ENCODE measurements at places on chromosomes 2 and 18.

- DNase-seq = no peak
- H3K36me3 ChIP-seq = peaks cover 71% of the 10 kb centered on the region
- H3K27ac ChIP-seq = peak overlapping the region; percentile 97
- peak overlapping the region; percentile 38 for H3K4me3 ChIP-seq
- H3K27me3 ChIP-seq = no peaks in the 10 kb centered on the region
- H3K4me1 ChIP-seq = peaks cover 61% of the 10 kb centered on the region
These were observed 68.4 kb downstream of the POLR1A start for GRCh38 chr2:86037141-86037794.

DNA sequence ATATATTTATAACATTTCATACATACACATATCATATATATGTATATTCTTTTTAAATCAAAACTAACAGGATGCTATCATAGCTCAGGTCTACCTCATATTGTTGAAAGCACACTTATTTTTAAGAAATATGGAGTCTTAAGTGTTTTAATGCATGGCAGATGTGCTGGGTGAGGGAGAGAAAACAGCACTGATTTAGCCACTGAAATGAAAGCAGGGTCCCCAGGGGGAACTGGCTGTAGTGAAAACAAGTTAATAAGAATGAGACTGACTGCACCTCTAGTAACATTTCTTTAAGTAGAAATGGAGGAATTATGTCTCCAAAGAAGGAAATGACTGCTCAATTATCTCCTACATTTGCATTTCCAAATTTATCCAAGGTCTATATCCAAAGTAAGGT lies 857.8 kb downstream of the DCDC2C start:
- no peaks in the 10 kb centered on the region for H3K27me3 ChIP-seq
- no peaks in the 10 kb centered on the region for H3K4me1 ChIP-seq
- H3K36me3 ChIP-seq = no peaks in the 10 kb centered on the region
- no peak for DNase-seq
- no peak overlapping the region for H3K4me3 ChIP-seq
- H3K27ac ChIP-seq = no peak overlapping the region

DNA sequence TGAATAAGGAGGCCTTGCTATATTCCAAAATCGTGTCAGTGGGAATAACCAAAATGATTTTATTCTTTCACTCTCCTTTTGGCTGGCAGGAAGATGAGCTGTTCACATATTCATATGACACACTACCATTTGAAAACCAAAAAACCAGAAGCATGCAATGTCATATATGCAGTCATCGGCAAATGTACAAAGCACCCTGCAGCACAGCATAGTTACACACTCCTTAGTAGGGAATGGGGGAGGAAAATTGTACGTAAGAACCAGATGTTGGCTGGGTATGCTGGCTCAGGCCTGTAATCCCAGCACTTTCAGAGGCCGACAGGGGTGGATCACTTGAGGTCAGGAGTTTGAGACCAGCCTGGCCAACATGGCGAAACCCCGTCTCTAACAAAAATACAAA lies 176.6 kb downstream of the GFPT1 start:
- H3K27ac ChIP-seq = no peak overlapping the region
- no peak for DNase-seq
- no peak overlapping the region for H3K4me3 ChIP-seq
- no peaks in the 10 kb centered on the region for H3K4me1 ChIP-seq
- no peaks in the 10 kb centered on the region for H3K36me3 ChIP-seq

DNA sequence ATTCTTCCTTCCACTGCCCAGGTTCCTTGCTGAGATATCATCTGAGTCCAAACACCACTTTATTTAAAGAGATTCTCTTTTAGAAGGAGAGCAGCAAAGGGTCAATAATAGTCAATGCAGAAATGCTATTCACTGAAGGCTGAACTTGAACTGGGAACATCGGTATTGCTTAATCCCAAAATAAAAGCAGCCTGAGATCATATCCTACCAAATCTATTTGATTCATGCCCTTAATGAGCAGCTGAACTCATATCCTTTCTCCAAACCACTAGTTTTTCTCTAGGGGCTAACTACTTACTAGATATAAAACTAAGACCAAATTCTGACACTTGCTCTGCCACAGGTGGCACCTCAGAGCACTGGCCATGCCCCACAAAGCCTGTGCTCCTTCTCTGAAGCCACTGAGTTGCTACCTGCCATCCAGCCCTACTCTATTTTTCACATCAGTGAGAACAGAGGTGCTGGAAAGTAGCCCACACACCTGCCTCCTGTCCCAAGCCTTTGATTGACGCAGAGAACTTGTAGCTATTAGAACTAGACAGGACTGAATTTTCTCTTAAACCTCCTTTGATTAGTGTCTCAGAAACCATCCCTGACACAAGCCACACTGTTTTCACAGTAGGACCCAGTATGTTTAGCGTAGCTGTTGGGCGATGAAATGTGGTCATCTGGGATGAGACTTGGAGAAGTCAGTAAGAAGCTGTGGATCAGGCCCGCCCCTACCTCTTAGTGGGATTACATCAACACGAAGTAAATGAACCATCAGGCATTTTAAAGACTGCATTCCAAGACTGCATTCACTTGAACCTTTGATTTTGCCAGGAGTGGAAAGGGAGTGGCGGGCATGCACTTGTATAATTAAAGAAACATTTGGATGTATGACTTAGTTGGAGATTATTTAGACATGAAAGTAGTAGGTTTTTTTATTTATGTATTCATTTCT lies 124.3 kb downstream of the RBMS1 start:
- no peak overlapping the region for H3K4me3 ChIP-seq
- peaks cover 22% of the 10 kb centered on the region for H3K36me3 ChIP-seq
- no peak overlapping the region for H3K27ac ChIP-seq
- no peaks in the 10 kb centered on the region for H3K27me3 ChIP-seq
- DNase-seq = no peak

DNA sequence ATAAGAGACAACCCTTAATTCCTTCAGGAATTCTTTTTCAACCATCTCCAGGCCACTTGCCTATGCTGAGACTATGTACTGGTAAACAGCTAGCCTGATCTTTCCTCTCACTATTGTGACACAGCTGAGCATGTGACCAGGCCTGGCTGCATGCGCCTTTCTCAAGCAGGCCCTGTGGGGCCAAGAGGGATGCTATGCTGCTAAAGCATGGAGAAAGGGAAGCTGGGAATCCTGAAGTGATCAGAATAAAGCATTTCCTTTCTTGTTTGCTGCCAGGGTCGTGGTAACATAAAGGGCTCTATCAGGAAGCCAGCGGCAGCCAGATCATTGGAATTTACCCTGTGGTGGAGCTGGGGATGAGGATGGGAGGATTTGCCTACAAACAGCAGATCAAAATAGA lies 29.8 kb upstream of the LCLAT1 start:
- no peak overlapping the region for H3K27ac ChIP-seq
- no peaks in the 10 kb centered on the region for H3K36me3 ChIP-seq
- no peak for DNase-seq
- peaks cover 19% of the 10 kb centered on the region for H3K4me1 ChIP-seq
- H3K4me3 ChIP-seq = no peak overlapping the region

GRCh38 chr2:239576784-239577685 lies 176.2 kb upstream of the HDAC4 start:
- no peaks in the 10 kb centered on the region for H3K4me1 ChIP-seq
- DNase-seq = no peak
- no peak overlapping the region for H3K4me3 ChIP-seq
- no peak overlapping the region for H3K27ac ChIP-seq
- H3K36me3 ChIP-seq = no peaks in the 10 kb centered on the region

DNA sequence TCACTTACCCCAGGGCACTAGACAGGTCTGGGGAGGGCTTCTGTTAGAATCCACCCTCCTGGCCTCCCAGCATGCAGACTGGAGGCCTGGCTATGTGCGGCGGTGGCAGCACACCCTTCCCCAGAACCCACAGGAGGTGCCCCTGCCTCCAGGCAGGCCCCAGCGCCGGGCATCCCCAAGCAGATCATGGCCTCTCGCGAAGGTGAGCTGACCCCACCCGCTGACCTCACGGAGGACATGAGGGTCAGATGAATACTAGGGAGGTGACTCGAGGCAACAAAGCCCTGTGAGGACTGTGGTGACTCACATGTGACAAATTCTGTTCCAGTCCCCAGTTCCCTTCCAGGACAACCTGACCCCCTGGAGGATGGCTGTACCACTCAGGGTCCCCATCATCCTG lies 1.9 kb downstream of the MAB21L4 start:
- H3K4me1 ChIP-seq = no peaks in the 10 kb centered on the region
- no peaks in the 10 kb centered on the region for H3K36me3 ChIP-seq
- no peaks in the 10 kb centered on the region for H3K27me3 ChIP-seq
- no peak for DNase-seq

GRCh38 chr18:34947711-34948125 lies 93.5 kb upstream of the MAPRE2 start:
- no peak for DNase-seq
- peaks cover 10% of the 10 kb centered on the region for H3K27me3 ChIP-seq
- no peaks in the 10 kb centered on the region for H3K4me1 ChIP-seq

DNA sequence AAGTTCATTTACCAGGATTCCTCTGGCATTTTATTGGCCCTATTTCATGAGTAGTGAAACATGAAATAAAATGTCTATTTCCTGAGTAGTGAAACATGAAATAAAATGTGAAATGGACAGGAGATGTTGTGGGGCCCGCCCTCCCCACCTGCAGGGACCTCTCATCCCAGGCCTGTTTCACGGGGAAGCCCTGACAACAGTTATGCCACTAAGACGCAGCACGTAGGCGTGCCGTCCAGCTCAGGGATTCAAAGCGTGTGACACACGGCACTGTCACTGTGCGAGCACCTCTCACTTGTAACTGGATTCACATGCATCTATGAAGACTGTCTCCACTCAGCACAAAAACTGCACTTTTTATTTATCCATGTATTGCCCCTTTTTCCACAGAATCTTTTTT lies 83.4 kb upstream of the SNTG2 start:
- H3K4me3 ChIP-seq = no peak overlapping the region
- H3K4me1 ChIP-seq = no peaks in the 10 kb centered on the region
- no peak overlapping the region for H3K27ac ChIP-seq
- no peak for DNase-seq
- peaks cover 4% of the 10 kb centered on the region for H3K27me3 ChIP-seq

DNA sequence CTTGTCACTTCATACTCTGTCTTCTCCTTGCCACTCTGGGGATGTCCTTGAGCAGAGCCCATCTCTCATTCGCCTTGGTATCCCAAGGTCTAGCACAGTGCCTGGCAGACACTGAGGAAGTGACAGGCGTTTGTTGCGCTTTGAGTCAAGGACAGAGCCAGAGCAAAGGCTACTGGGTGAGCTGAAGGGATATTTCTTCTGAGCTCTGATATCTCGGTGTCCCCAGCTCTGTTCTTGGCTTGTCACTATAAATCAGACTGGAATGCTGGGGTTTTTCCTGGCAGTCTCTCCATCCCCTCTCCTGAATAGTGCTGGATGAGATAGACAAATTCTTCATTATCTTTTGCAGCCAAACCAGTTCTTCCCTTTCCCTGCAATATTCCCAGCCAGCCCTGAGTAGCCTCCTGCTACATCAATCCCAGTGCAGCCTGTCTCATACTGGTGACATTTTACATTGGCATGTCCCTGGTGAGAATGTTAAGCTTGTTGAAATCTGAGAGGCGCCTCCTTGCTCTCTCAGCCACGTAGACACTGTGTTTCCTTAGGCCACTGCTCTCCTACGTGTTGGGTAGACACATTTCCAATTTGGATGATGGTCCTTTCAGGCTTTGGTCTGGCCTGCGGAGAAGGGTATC lies 61.7 kb downstream of the CTIF start:
- H3K36me3 ChIP-seq = no peaks in the 10 kb centered on the region
- H3K4me1 ChIP-seq = no peaks in the 10 kb centered on the region
- H3K27ac ChIP-seq = no peak overlapping the region

DNA sequence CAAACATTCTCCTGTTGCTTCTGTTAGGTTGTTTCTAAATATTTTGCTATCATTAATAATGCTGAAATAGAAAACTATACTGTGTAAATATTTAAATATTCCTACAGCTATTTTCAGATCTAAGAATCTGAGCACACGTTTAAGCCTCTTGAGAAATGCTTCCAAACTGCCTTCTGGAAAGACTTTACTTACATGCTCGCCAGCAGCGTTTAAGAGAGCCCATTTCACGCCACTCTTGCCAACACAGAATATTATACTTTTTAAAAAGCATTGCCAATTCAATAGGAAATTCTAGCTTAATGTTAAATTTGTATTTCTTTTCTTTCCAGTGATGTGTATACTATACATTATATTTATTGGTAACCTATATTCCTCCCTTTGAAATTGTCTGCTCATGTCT lies 92.0 kb downstream of the TMEM163 start:
- no peaks in the 10 kb centered on the region for H3K36me3 ChIP-seq
- H3K27me3 ChIP-seq = no peaks in the 10 kb centered on the region
- H3K27ac ChIP-seq = no peak overlapping the region
- no peak for DNase-seq
- H3K4me3 ChIP-seq = no peak overlapping the region
- peaks cover 26% of the 10 kb centered on the region for H3K4me1 ChIP-seq

- no peak overlapping the region for H3K4me3 ChIP-seq
- H3K4me1 ChIP-seq = no peaks in the 10 kb centered on the region
- DNase-seq = no peak
- H3K27me3 ChIP-seq = no peaks in the 10 kb centered on the region
- H3K36me3 ChIP-seq = no peaks in the 10 kb centered on the region
These were observed 257.7 kb upstream of the MYT1L start for GRCh38 chr2:2588777-2589176.

- H3K4me1 ChIP-seq = peaks cover 2% of the 10 kb centered on the region
- H3K36me3 ChIP-seq = no peaks in the 10 kb centered on the region
- H3K27ac ChIP-seq = no peak overlapping the region
- H3K27me3 ChIP-seq = no peaks in the 10 kb centered on the region
- DNase-seq = no peak
These were observed 15.5 kb downstream of the REG3G start for GRCh38 chr2:79041032-79041448.

DNA sequence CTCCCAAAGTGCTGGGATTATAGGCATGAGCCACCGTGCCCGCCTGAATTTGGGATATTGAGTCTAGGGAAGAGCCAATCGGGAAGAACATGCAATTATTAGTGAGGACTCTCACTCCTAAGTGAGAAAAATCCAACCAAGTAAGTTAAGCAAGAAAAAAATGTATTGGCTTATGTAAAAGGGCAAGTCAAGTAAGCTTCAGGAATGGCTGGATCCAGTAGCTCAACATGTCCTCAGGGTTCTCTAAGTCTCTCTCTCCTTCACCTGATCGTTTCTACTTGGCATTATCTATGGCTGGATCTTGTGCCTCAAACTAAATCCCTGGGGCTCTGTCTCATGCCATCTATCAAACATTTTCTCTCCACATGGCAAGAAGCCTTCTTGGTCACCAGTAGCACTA lies 16.1 kb upstream of the CIB4 start:
- H3K4me3 ChIP-seq = no peak overlapping the region
- H3K36me3 ChIP-seq = no peaks in the 10 kb centered on the region
- DNase-seq = no peak
- peaks cover 15% of the 10 kb centered on the region for H3K27me3 ChIP-seq
- H3K4me1 ChIP-seq = no peaks in the 10 kb centered on the region

- no peak for DNase-seq
- no peaks in the 10 kb centered on the region for H3K4me1 ChIP-seq
- H3K27ac ChIP-seq = no peak overlapping the region
These were observed 77.5 kb downstream of the OSBPL6 start for GRCh38 chr2:178271629-178272333.

DNA sequence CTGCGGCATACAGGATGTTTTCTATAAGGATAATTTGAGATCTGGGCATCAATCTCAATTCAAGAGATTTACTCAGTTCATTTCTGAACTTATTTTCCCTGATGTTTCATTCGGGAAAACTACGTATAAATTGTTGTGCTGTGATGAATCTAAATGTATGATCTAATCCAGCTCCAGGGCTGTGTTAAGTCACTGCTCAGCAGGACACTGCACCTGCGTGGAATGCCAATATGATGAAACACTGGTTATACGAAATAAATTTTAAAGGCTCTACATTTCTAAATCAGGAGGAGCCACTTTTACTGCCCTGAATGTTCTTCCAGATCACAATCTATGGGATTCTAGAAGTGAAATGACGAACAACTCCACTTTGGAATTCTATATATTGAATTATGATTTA lies 259.0 kb downstream of the HNMT start:
- H3K4me1 ChIP-seq = no peaks in the 10 kb centered on the region
- no peaks in the 10 kb centered on the region for H3K27me3 ChIP-seq
- DNase-seq = no peak

Measured in activated B cell treated with CpG ODN at 0.5 μM for 24 hours (primary cell).